ENCODE measurements at places on chromosomes 2 and 18. TPM values are rescaled to one million over a fixed set of nuclear protein-coding genes. Genes with fewer than 3 reads are reported as not detected.

DNA sequence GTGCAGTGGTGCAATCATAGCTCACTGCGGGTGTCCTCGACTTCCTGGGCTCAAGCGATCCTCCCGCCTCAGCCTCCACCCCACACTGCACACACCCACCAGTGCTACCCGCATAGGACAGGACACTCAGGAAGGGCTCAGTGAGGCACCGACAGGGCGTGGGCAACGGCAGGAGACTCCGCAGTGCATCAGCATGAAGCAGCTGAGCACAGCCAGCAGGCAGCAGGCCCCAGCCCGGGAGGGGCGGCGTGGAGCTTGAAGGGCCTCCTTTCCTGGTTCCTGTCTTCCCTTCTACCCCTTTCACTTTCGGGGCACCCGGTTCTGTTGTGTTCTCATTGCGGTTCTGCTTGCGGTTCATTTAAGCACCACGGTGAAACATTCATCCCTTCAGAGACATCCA is 89.8 kb downstream of the ZNF516 start:
- DNase-seq, result no peak

Gene CPLX4
- not detected for total RNA-seq

DNA sequence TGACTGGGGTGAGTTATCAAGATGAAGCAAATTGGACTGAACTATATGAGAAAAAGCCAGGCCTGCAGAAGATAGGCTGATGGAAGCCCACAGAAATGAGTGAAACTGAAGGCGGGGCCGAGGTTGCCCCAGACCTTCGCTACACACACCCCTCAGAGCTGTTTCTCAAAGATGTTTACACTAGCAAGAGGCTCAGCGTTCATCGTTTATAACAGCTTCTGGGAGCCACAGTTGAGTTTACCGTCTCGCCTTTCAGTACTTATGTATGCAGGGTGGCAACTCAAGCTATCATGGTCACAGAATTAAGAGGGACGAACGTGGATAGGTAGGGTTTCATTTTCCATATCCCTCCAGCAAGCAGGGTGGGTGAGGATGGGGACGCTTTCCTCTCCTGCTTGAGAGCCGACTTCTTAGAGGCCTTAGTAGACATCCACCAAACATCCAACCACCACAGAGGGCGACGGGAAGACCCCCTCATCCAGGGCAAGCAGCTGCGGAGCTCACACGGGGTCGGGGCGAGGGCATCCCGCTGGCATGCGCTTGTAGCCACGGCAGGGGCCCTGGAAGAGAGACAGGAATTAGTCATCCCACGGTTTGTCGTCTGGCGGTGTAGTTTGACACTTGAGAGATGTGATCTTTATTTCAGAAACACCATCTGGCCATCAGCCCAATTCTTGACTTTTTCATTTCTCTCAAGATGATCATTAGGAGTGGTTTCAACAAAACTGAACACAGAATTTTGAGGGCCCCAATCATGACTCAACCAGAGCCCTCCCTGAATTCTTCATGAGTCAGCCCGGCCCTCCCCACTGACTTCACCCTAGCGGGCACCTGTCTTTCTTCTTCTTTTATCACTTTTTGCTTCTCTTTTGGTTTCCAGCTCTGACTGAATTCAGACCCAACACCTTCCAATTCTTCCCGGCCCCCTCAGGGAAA is 109.1 kb upstream of the CTDP1 start:
- no peak for DNase-seq

Gene SOX11
- not detected for total RNA-seq

DNA sequence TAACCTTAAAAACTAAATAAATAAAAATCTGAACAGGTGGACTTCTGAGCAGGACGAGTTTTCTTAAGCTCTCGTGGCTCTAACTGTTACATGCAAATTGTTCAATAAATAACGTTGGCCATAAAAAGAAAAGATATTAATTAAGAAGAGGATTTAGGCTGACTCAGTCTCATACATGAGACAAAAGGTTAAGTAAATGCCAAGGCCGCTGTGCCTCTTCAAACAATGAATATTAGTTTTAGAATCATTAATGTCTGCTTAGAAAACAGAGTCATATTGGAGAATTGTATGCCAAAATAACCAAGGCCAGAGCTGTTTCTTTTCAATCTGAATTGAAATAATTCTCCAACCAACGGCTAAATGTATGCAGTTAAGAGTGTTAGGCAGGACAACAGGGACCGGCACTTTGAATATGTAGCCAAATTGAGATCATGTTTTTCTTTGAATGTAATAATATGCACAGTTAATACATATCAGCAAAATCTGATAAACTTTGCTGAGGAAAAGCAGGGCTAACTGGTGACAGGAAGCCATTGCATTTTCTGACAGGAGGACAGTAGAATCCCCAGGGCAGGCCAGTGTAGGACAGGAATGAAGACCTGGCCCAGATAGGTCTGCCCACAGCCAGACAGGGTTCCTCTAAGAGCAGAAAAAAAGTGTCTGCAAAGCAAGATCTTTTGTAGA is 1041.4 kb upstream of the FANCL start:
- no peak for DNase-seq

Gene KCNE4
- not detected for total RNA-seq

DNA sequence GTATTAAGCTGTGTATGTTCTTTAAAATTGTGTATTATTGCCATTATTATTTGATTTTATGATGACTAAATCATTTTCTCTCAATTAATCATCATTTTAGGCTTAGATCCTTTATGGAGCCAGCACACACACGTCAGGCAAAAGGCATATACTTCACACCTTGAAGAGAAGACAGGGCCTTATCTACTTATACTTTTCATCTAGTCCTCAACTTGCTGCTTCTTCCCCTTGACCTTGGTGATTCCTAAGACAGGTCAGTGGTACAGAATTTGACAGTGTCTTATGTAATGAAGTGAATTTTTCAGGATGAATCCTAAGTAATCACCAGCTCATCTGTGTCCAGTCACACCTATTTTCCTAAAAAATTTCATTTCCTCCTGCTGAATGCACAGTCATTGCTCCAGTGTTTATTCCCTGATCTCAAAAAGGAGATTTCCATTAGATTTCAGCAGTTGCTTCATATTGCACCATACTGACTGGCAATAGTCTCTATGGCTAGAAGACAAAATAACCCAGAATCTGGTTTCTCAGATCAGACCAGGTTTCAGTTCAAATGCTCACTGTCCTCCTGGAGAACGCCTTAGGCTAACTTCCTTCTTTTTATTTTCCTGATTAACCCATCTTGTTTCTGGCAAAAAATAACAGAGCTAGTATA is 235.7 kb downstream of the PTH2R start:
- no peak for DNase-seq

DNA sequence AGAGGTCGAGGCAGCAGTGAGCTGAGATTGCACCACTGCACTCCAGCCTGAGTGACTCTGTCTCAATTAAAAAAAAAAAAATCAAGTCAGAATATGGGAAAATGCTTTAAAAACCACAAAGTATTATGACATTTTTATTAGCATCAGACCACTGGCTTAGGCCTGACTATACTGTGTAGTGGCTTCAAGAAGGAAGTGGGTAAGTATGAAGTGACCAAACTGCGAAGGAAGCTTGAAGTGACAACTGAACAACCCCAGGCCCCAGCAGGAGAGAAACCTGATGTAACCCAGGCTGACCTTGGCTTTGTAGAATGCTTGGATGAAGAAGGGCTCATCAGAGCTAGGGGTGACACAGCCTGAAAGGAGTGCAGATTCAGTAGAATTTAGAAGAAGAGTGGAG is 21.4 kb upstream of the HAAO start:
- DNase-seq, result no peak

DNA sequence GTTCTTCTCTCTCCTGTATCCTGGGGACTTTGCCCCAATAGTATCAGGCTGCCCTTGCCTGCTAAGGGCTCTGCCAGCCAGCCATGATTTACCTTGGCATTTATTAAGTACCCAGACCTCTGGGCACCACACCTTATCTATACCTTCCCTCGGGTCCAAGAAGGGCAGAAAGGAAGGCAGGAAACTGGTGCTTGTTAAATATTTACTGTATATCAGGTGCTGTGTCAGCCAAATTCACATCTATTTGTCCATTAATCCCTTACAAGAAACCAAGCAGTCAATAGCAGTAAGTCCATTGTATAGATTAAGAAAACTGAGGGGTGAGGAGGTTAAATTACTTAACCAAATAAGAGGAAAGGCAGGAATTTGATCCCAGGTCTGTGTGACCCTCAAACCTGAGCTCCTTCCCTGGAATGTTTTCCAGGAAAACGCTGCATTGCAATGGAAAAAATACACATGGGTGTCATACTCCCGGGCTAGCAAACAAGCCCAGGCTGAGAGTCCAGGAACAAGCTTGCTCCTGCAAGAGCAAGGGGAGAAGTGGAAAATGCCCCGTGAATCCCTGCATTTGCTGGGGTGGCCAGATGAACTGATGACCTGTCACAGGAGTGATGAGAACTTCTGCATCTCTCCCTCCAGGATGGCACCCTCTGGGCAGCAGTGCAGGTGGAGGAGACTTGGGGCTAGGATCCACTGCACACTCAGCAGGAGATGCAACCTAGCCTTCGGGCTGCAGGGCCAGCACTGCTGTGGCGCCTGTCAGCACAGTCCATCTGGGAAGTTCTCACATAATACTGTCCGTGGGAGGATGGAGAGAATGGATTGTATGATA is 30.4 kb downstream of the CIB4 start:
- DNase-seq, result no peak

DNA sequence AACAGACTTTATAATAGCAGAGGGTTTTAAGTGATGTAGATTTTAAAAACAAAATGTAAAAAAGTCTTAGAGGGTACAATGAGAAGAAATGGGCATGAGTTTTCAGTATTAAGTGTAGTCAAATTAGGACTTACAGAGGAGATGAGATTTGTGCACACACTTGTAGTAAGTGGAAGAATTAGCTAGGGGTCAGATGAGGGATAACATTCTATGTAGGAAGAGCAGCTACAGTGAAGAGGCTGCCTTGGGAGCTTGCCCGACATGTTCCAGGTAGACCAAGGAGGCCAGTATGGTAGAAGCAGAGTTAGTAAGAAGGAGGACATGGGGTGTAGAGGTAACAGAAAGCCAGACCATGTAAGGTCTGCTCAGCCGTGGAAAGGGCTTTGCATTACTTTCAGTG is 189.2 kb upstream of the DSEL start:
- no peak for DNase-seq

Gene SEH1L
- 108 TPM for total RNA-seq

- DNase-seq, result no peak
These were observed 249.2 kb downstream of the TXNL1 start for GRCh38 chr18:56389190-56389589.

Gene GALNT14
- total RNA-seq, result 0.59 TPM

DNA sequence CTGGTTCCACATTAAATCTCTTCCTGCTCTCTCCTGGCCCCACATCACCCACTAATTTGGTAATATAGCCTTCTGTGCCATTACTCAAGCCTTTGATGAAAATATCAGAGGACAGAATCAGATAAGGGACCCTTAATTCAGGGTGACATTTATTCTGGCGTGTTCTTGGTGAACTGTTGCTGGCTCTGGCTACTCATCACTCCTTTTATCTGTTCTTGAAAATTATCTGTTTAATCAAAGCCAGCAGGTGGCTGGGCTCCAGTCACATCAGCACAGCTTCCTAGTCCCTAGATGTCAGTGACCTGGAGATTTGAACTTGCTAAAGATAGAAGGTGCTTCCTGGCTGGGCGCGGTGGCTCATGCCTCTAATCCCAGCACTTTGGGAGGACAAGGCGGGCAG is 26.9 kb upstream of the SLC35F6 start:
- no peak for DNase-seq

Gene TGFA
- total RNA-seq, result 1.8 TPM

- no peak for DNase-seq
These were observed 26.2 kb downstream of the CYP27C1 start for GRCh38 chr2:127193967-127194280.

DNA sequence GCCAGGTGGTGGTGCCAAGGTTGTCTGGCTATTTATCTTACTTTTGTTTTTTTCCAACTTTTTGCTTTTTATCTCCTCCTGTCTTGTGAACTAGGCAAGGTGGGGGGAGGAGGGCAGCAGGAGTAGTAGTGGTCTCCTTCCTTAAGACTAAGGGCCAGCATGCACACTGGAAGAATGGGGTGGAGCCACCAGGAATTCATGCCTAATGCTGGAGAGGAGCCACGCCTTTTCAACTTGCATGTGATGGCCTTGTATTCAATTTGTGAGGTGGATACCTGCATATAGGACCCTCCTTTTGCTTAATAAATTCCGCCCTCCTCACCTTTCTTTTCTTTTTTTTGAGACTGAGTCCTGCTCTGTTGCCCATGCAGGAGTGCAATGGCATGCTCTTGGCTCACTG is 37.6 kb upstream of the CLASP1 start:
- no peak for DNase-seq

GRCh38 chr18:27057519-27058234 is 127.4 kb downstream of the CHST9 start:
- DNase-seq, result no peak

GRCh38 chr2:62050456-62051045 is 145.1 kb downstream of the COMMD1 start:
- DNase-seq, result no peak

DNA sequence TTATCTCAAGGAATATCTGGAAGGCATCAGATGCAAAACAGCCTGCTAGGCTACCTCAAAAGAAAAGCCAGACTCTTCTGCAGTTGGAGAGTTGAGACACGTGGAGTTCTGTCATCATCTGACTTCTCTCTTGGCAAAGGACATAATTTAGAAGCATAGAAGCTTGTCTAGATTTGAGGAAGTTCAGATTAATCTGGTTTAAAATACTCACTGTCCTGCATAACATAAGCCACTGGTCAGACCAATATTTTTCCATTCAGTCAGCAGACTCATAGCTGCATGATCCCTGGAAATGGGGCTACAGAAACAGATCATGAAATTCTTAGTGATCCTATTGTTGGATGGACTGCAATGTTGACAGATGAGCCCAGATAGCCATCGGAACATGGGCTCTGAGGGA is 349.0 kb downstream of the TXNL1 start:
- DNase-seq, result no peak

DNA sequence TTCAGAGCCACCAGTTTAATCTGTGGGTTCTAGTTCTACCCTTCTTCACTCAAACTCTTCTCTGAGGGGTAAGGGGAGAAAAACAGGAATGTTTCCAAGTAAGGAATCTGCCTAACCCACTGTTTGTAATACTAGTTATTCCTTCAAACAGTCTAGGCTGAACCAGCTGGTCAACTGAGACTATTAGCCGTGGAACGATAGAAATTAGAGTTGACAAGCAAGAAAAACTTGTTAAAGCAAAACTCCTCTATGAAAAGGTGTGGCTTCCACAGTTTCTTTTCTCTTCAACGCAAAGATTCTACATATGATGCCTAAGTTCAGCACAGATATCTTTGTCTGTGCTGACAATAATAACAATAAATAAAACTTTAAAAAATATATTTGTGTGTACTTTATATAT is 11.5 kb downstream of the PAIP2B start:
- no peak for DNase-seq

DNA sequence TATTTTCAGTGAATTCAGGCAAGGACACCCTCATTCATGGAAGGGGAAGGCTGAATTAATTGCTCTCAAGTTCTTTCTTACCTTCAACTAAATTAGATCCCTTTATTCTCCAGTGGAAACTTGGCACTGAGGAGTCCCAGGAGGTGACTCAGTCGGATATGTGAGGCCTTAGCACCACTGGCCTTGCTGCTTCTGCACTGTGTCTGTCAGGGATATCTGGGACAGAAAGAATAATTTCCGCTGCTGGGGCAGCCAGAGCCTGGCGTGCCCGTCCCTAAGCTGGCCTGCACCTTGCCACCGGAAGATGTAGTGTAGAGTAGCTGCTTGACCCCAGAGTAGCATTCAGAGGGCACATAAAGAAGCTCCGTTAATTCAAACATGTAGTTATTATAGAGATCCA is 53.4 kb downstream of the LIMS1 start:
- DNase-seq, result no peak
